ENCODE measurements at places on chromosomes 16 and 17.

- DNase-seq: no peak
Measured at GRCh38 chr17:81599719-81600486, 37.0 kb downstream of the NPLOC4 start.

- DNase-seq: no peak
Measured at GRCh38 chr16:66376577-66377305, 10.2 kb downstream of the CDH5 start.

DNA sequence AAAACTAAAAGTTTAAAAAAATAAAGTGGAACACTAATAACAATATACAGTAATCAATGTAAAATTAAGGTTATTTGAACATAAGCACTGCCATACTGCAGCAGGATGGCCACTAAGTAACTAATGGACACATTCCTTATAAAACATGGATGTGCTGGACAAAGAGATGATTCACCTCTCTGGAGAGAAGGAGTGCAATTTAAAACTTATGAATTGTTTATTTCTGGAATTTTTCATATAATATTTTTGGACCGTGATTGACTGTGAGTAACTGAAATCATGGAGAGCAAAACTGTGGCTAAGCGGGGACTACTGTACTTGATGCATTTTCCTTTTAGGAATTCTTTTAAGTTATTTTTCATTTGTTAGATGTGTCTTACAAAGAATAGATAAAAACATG is 21.8 kb downstream of the CBFB start:
- no peak for DNase-seq

DNA sequence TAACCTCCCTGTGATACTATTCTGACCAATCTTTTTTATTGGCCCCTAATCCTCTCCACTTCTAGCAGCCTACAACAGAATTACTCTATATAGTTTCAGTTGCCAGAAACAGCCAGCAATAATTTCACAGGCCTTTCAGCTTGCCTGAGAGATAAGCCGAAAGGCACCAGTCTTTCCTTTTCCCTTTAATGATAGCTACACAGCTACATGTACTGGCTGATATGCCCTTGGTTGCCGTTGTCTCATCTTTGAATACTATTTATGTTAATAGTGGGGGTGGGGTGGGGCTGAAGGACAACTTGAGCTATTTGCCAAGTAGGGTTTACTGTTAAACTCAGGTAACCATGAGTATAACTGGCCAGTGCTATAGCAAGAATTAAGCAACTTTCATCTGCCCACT is 35.8 kb upstream of the RASL10B start:
- no peak for DNase-seq

GRCh38 chr17:35790841-35791240 is 4.6 kb downstream of the MMP28 start:
- no peak for DNase-seq

DNA sequence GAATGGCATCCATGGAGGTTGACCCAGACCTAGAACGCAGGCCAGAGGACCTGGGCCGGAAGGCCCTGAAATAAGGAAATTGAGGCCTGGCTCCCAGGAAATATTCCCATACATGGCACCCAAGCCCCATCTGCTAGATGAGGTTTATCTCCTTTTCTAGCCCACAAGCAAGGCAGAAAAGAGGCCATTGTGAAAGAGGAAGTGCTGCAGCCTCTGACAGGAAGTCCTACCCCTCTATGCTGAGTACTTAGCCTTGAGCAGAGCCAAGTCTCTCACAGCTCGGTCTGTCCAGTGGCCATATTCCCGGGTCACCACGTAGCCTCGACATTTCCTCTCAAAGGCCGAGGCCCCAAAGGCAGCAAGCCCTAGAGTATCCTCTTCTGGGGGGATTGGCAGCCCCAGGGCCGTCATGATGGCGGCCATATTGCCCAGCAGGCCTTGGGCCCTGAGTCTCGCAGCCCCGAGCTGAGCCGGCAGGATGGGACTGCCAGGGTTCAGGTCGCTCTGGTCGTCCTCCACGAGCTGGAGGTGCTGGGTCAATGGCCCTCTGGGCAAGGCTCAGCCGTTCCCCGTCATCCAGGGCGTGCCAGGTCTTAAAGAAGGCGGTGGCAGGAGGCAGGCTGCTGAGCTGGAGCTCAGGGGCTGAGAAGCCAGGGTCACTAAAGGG is 7.8 kb downstream of the CTF1 start:
- no peak for DNase-seq

DNA sequence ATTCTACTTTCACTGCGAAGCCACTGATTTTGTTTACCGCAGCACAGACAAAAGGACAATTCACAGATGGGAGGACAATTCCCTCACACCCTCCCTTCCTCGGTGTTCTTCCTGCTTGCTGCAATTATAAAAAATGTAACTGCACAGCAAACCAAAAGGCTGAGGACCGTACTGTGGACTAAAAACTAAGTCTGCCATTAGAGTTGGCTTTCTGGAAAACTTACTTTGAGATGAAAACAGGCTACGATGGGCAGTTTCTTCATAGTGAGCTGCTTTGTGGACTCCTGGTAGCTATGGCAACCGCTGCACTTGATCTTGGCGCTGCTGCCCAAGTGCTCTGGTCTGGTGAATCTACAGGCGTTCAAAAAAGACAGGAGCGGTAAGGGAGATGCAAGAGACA is 35.2 kb downstream of the USP22 start:
- peak; percentile 34 for DNase-seq

GRCh38 chr17:75771334-75772281 is 6.6 kb upstream of the GALK1 start:
- no peak for DNase-seq

DNA sequence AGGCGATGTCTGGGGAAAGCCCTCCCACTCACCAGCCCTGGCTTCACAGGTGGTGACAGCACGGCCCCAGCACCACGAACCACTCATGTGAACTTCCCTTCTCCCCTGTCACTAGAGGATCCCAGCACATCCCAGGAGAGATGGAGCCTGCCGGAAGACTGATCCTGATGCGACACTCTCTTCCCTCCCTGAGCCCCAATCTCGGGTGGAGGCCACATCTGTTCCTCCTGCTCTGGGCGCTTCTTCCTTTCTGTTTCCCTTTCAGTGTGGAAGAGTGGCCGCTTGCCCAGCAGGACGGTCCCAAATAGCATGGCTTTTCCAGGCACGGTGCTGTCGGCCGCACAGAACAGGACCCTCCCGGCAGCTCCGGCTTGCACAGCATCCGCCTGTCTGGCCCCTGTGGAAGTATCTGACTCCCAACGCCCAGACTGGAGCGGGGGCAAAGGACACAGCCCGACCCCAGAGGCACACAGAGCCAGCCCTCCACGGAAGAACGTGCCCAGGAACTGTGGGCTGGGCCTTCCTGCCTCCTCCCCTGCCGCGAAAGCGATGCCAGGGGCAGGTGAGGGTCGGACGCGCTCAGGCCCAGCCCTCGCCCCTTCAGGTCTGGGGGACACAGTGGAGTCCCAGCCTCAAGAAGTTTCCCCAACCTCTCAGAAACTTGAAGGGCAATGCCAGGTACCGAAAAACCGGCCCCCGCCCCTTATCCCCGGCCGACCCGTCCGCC is 37.6 kb downstream of the CBFA2T3 start:
- DNase-seq: no peak

GRCh38 chr16:10314811-10315210 is 71.0 kb upstream of the ATF7IP2 start:
- no peak for DNase-seq

GRCh38 chr17:39306509-39307212 is 80.9 kb upstream of the STAC2 start:
- no peak for DNase-seq

DNA sequence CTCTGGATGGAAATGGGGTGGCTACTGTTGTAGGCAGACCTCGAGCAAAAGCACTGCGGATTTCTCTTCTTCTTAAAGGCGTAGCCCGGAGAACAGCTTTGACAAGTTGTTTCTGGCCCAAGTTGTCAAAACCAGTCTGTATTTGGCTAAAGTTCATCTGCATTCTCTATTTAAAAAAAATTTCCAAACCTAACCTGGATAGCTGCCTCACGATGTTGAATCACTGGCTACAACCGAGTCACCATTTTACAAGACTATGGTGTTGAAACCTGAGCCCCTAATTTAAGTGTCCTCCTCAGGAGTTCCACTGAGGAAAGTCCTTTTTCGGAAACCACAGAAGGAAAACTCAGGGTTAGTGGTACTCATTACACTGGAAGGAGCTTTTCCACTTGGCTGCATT is 1.5 kb downstream of the SLC16A6 start:
- DNase-seq: no peak

DNA sequence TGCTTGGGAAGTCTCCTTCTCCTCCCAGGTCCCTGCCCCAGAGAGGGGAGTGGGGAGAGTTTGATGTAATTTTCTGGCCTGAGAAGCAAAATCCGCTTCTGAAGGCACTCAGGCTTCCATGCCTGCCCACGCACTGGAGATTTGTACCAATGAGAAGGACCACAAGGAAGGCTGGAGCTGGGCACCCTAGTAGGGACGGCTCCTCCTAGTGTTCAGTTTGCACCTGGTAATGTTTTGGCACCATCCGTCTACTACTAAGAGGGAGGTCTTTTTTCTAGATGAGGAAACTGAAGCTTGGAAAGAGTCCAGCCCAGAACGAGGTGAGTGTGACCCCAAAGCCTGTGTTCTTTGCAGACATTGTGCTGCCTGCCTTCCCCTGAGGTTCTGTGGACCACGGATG is 83.6 kb upstream of the NLRP1 start:
- no peak for DNase-seq

DNA sequence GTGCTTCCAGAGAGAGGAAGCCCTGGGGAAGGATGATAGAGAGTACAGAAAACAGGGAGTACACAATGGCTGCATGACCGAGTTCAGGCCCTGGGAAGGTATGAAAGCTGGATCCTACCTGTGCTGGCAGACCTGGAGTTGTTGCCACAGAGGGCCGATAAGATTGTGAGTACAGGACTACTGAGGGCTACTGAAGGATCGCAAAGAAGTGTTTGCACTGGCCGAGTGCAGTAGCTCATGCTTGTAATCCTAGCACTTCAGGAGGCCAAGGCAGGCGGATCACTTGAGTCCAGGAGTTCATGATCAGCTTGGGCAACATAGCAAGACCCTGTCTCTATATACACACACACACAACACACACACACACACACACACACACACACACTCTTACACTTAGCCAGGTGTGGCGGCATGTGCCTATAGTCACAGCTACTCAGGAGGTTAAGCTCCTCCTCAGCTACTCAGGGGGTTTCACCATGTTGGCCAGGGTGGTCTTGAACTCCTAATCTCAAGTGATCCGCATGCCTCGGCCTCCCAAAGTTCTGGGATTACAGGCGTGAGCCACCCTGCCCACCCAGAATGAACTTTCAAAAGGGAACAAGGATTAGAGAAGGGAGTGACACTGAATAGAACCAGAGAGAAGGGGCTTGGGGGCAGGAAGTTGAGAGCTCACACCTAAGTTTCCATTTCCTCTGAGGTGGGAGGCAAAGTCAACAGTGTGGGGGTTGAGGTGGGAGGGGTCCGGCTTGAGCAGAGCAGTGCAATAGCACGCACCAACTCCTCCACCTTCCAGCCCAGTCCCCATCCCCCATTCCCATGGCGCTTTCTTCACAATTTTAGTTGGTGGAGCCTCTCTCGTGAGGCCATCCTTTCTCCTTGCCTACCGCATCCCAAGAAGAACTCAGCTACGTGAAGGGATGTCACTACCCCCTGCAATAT is 7.5 kb downstream of the SCIMP start:
- no peak for DNase-seq

Data from hippocampal formation (tissue), 2 donors.